Activated CD4-positive, alpha-beta T cell treated with anti-CD3 and anti-CD28 coated beads, Interleukin-2, amount 50 U/mL, for 16 hours (primary cell): ENCODE measurements at places on chromosomes 1 and 21.
A peak's percentile ranks its signal among the peaks of the same experiment; 100 is the strongest.

GRCh38 chr1:50710099-50710498 is 250.0 kb downstream of the FAF1 start:
- no peak for DNase-seq

GRCh38 chr1:109984190-109984455 is 442 bp upstream of the AHCYL1 start:
- DNase-seq, result no peak

GRCh38 chr1:110012100-110012780 is 22.2 kb upstream of the STRIP1 start:
- DNase-seq, result no peak

- DNase-seq, result no peak
Observed at GRCh38 chr1:35571263-35571662, 1.9 kb upstream of the TFAP2E start.

DNA sequence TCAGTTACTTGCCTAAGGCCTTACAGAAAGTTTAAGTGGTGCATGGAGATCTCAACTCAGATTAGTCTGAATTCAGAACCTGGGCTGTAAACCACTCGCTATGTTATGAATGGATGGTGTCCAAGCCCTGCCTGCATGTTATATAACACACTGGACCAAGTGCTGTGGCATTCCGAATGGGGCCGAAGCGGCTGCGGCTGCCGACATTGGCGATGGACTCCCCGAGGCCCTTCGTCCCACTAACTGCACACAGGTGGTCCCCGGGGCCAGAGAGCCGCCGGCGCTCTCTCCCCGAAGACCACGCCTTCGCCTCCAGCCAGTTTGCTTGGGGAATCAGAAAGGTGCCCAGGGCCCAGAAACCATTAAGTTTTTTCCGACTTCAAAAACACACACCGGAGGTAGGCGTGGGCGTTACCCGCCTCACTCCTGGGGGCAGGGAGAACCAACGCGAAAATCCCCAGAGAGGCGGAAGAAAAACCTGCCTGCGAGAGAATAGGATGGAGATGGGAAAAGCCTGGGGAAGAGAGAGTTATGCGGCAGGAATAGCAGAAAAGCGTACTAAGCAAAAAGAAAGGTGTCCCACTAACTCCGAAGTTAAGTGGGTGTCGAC is 579 bp upstream of the TENT5C start:
- DNase-seq, result no peak

DNA sequence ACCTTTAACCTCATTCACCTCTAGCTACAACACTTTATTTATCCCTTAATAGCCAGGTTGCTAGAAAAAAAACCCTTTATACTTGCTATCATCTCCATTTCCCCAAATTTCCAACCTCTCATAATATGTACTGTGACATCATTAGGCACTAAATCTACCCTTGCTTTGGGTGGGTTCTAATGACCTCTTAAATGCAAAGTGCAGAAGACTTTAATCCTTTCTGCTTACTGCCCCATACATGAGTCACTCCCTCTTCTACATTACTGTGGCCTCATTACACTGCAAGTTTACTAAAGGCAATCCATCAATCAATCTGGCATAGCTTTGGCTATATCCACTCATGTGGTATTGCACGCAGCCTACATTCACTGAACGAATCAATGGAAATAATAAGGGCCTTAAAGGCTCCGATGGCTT is 353.3 kb downstream of the SMYD3 start:
- no peak for DNase-seq

- no peak for DNase-seq
Observed at GRCh38 chr1:29239142-29239541, 2.8 kb downstream of the PTPRU start.

- DNase-seq, result no peak
Observed at GRCh38 chr1:101139130-101139529, 97.7 kb upstream of the S1PR1 start.

- no peak for DNase-seq
Observed at GRCh38 chr21:28991861-28992525, 684 bp downstream of the LTN1 start.

DNA sequence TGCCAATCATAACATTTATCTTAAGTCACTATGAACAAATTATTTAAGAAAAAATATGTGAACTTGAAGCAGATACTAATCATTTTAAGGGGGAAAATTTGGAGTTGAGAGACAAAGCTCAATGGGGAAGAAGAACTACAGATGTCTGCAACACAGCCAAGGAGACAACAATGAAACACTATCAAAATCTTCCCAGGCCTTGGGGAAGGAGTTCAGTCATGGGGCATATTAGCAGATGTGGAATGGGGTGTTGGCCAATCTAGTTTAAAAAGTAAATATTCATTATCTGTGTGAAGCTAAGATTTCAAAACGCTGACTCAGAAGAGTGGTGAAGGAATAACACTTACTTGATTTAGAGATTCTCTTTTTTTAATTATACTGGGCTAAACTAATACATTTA is 671.6 kb upstream of the ZP4 start:
- no peak for DNase-seq

- DNase-seq, result no peak
Observed at GRCh38 chr1:13679651-13680050, 20.3 kb upstream of the PRDM2 start.

DNA sequence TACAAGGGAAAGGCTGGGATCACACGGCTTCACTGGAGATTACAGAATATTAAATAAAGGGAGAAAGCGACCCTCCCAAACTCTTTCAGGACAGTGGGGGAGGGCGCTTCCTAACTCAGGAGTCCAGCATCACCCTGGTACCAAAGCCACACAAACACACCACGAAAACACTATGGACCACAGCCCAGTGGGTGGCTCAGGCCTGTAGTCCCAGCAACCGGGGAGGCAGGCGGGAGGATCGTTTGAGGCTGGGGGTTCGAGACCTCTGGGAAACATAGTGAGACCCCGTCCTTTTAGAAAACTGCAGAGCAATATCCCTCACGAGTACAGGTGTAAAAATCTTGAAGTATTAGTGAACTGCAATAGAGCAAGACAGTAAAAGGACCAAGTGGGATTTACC is 16.0 kb downstream of the TRIM11 start:
- no peak for DNase-seq

GRCh38 chr1:97252076-97252475 is 530.5 kb downstream of the PTBP2 start:
- no peak for DNase-seq

DNA sequence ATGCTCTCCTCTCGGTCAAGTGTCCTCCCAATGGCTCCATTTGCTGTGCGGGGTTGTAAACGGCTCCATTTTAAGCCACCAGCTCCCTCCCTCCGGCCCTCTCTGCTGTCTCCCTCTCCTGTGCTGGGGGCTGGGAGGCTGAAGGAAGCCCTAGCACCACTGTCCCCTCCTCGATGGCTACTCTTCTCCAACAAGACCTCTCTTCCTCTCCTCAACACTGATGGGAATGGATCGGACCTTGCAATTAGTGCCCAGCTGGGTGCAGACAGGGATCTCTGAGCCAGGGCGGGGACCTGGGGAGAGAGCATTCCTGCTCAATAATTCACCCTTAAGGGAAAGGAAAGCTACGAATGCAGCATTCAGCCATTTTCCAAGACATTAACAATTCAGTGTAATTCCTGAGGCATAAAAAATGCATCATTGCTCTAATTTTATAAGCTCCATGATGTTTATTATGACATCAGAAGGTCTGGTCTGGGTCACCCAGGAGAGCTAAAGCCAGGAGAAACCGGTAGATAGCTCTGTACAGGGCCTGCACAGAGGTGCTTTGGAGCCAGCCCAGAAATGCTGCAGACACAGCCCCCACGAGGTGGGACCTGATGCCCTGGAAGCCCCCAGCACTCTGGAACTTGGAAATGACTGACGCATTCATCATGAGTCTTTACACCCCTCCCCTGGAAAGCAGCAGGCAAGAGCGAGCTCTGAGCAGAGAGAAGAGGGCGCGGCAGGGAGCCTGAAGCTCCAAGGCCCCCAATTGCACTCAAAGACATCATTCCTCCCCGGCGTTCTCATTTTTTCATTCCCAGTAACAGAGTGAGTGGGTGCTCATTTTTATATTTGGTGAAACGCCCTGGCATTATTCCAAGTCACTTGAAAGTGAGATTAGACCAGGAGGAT is 76.2 kb upstream of the VAMP3 start:
- DNase-seq, result no peak

DNA sequence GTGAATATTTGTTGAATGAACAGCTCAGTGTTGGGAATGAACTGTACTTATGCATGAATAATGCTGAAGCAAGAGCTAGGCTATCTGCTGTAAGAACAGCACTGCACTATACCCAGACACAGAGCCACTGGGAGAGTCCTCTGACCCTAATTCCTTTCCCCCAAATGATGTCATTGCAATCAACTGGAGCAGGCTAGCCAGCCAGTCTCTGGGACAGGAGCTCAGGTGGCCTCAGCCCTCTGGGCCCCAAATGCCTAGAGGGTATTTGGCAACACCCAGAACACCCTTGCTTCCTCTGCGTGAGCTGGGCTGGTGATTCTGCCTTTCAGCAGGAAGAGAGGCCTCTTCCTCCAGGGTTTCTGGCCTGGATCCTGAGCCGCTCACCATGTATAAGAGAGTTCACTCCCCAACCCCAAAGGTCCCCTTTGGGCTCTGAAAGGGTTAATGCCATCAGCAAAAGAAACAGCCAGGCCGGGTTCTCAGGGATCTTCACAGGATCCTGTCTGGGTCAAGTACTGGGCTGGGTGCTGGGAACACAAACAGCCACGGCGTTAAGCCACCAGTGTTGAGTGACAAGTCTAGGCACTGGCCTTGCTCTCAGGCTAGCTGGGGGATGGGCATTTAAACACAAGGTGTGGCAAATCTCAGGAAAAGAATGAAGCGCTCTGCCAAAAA is 3.7 kb upstream of the PADI4 start:
- no peak for DNase-seq

DNA sequence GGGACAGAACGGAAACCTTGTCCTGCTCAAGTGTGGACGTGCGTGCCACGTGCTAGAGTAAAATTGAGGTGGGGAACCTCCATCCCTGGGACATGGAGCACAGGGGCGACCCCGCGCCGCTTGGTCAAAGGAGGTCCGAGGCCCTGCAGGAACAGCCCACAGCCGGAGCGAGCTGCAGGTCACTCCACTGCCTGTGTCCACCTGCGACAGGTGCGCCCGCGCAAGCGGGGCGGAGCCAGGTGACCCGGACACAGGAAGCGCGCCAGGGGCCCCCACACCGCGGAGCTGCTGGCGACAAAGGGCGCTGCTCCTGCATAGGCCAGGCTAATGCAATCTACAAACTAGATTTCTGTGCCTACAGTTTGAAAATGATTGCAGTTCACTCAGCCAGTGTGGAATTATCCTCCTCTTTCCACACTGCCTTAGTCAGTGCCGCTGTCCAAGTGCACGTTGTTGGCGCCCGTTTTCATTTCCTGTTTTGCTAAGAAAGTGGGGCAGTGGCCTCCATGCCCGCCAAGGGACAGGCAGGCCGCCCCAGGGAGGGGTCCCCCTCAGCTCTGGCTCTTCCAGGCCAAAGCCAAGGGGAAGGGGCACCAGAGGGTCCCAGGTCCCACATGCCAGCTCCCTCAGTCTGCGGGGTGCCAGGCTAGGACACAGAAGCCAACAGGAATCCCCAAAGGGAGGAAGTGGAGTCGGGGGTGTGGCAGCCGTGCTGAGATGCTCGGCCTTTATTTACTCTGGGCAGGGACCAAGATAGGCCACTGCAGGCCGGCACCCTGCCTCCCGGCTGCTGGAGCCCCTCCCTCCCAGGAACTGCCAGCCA is 4.3 kb upstream of the NADK start:
- DNase-seq, result no peak

GRCh38 chr1:28246427-28246832 is 10.5 kb downstream of the ATP5IF1 start:
- peak; percentile 85 for DNase-seq

- no peak for DNase-seq
Observed at GRCh38 chr1:181469829-181470228, 13.5 kb upstream of the CACNA1E start.

- DNase-seq, result no peak
Observed at GRCh38 chr1:7893529-7894180, 40.8 kb upstream of the UTS2 start.

DNA sequence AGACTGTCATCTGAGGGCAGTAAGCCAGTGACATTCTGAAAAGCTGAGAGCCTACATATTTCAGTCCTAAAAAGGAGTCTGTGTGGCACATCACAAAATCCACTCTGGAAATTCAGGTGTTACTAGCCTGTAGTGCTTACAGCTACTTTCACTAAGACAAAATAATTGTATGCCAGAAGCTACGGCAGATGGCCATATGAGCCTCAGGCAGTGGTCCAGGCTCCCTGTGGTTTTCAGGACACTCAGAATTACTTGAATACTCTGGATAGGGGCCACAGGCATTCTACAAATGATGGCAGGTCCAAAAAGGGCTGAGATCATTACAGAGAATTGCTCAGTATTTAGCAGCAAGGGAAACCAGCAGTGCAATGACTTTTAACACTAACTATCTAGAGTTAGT is 527.1 kb downstream of the MRPL39 start:
- no peak for DNase-seq

DNA sequence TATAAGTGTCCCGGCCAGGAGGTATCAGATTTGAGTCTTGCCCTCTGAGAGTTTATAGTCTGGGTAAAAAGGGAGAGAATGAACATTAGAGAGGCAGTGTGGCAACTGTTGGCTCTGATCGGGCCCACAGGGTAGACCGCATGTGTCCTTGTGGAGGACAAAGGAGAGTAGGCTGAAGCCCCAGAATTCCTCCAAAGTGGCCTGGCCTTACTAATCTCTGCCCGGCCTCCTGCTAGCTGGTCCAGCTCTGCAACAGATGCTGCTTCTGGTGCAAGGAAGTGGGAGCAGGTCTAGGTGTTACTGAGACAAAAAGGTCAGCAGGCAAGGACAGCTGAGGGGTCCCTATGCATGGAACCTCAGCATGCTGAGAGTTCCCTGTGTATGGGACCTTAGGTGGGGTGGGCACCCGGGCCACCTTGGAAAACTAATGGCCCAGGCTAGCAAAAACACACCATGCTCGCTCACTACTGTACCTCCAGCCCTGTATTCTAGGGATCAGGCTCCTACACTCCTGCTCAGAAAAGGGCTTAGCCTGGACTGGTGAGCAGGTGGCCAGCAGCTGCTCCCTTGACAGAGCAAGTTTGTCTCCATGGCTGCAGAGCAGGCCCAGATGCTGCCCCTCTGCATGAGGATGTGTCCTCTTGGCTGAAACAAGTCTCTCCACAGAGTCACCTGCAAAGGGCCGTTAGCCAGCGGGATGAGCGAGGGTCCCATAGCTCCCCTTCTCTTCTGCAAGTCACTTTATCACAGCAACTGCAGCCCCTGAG is 30.3 kb upstream of the RGS16 start:
- DNase-seq, result no peak

- no peak for DNase-seq
Observed at GRCh38 chr1:59788825-59789224, 25.9 kb upstream of the HOOK1 start.

GRCh38 chr1:14340002-14340785 is 258.3 kb upstream of the KAZN start:
- DNase-seq, result no peak

DNA sequence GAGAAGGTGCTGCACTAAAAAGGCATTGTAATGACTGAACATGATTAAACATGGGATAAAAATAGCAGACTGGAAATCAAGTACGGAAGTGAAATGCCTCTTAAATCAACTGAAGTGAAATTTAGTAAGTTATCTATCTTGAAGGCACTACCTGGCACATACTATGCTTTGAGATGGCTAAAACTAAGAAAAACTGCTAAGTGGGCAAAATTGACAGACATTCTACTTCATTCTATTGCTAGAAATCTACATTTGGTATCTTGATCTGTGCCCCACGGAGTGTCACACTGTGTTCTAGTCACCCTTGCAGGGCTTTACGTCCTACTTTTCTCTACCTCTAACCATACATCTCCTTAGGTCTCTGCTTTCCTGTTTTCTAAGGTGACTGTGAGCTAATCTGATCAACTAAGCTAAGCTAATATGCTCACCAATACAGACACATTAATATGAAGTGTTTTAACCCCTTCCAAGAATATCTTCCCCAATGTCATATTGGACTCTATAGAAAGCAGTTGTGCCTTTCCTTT is 4.1 kb downstream of the PDC start:
- no peak for DNase-seq
